ENCODE measurements at places on chromosomes 16 and 17.

- DNase-seq, result no peak
Observed at GRCh38 chr16:12201866-12202265, 225.3 kb downstream of the SNX29 start.

DNA sequence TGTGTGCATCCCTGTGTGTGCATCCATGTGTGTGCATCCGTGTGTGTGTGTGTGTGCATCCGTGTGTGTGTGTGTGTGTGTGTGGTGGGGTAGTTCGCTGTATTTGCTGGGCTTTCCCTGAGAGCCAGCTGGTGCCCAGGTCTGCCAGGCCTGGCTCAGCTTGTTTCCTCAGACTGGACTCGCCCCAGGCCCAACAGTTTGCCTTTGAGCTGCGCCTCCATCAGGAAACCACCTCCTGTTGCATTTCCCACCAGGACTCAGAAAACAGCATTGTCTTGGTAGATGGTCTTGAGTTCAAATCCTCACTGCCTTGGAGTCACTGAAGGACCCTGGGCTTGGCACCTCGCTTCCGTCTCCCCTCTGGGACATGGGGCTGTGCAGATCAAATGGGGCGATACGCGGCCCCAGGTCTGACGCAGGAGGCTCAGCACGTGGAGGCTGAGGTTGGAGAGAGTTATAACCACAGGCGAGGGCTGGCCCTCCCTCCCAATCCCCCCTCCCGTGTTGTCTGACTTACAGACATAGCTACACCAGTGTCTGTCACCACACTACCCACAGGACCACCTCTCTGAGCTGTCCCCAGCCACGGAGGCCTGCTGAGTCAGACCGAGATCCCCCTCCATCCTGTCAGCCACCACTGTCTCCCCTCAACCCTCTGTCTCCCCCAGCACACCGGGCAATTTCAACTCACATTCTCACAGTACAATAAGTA is 4.7 kb downstream of the ITGAE start:
- no peak for DNase-seq

DNA sequence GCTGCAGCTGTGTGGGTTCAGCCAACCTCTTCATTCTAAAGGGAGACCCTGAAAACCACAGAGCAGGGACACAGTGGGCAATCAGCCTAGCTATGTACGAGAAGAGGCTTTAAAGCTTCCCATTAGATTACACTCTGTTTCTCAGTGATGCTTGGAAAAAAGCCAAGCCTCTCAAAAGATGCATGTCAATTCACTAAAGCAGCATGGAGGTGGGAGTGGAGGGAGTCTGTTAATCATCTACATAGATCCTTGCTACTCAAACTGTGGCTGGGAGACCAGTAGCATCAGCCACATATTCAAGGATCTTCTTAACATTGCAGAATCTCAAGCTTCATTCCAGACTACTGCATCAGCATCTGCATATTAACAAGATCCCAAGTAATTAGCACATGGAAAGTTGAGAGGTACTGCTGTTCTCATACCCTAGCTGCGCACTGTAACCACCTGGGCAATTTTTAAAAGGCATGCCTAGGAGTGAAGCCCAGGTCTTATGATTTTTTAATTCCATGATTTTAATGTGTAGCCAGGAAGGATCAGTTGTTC is 305.9 kb downstream of the PMP22 start:
- DNase-seq, result peak; percentile 15

DNA sequence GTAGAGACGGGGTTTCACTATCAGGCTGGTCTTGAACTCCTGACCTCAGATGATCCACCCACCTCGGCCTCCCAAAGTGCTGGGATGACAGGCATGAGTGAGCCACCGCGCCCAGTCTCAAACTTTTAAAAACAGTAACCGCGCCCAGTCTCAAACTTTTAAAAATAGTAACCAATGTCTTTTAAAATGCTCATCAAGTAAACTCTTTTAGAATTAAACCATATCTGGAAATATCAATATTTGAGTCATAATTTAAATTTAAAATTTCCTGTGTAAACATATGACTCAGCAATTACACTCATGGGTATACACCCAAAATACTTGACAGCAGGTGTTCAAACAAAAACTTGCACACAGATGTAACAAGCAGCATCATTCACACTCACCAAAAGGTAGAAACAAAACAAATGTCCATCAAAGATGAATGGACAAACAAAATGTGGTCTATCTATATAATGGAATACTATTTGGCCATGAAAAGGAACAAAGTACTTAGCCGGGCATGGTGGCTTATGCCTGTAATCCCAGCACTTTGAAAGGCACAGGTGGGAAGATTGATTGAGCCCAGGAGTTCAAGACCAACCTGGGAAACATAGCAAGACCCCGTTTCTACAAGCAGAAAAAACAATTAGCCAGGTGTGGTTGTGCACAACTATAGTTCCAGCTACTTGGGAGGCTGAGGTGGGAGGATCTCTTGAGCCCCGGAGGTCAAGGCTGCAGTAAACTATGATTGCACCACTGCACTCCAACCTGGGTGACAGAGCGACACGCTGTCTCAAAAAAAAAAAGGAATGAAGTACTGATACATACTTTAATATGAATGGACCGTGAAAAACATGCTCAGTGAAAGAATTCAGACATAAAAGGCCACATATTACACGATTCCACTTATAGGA is 20.2 kb downstream of the ENPP7 start:
- DNase-seq, result no peak

DNA sequence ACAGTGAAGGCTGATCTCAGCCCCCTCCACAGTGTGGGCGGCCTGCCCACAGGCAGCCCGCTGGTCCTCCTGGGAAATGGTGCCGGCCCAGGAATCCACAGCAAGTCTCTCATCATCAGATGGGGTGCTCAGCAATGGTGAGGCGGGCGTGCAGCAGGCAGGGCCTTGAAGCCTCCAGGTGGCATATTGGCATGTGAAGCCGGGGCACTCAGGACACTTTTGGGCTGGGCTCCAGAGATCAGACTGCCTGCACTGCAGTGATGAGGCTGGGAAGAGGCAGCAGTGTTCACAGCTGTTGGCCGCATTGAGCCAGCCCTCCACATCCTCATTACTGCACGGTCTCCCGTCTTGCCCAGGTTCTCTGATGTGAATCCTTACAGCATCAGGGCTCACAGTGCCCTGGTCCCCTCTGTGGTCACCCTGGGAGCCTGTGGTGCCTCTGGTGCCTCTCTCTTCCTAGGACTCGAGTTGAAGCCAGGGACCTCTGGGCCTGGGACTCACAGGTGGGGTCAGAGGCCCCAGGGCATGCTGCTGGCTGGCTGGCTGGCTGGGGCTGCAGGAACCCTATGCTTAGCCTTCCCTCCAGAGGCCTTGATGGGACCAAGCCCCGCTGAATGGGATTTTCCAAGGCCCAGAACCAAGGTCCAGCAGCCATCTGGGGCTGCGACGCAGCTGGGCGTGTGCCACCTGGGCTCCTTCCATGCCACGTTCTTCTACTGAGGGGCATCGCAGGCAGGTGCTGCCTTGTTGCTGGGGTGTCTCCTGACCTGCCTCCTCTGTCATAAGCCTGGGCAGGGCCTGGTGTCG is 48.6 kb downstream of the TNFRSF13B start:
- DNase-seq, result no peak

- DNase-seq, result no peak
Observed at GRCh38 chr16:56788435-56788834, 58.5 kb downstream of the NUP93 start.

GRCh38 chr16:24996731-24997130 is 18.4 kb downstream of the ARHGAP17 start:
- DNase-seq, result no peak

GRCh38 chr16:14635395-14636165 is 2.8 kb downstream of the BFAR start:
- DNase-seq, result no peak

DNA sequence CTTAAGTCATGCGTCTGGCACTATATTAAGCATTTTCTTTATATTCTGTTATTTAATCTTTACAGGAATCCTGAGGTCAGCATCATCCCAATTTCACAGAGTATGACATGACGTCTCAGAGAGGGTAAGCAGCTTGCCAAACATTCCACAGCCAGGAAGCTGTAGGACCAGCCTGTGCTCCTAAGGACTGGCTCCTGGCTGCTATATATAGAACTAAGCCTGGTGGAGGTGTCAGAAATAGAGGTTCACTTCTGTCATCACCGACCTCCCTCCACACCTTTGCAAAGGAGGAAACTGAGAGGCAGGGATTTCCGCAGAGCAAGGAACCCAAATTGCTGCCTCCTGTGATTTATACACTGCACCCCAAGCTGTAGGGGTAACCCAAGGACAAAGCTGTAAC is 37.9 kb upstream of the NDRG4 start:
- DNase-seq, result no peak

DNA sequence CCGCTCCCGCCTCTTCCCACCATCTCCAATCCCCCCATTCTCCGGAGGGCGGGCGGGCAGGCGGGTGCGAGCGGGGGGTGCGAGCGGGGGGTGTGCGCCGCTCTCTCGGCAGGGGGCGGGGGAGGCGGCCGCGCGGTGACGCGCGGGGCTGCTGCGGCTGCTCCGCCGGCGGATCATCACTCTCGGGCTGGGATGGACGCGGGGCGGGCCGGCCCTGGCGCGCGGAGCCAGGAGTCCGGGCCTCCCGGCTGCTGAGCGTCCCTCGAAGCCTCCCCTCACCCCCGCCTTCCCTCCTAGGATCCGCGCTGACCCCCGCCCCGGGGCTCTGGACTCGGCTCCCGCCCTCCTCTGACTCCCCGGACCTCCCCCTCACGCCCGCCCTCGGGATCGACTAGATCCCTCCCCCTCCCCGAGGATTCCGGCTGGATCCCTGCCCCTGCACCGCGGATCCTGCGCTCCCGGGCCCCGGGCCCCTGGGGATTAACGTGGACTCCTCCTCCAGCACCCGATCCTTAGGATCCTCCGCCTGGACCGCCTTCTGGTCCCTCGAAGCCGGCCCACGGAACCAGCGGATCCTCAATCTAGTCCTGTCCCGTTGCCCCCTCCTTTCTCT is 946 bp upstream of the TMEM256 start:
- DNase-seq, result no peak

DNA sequence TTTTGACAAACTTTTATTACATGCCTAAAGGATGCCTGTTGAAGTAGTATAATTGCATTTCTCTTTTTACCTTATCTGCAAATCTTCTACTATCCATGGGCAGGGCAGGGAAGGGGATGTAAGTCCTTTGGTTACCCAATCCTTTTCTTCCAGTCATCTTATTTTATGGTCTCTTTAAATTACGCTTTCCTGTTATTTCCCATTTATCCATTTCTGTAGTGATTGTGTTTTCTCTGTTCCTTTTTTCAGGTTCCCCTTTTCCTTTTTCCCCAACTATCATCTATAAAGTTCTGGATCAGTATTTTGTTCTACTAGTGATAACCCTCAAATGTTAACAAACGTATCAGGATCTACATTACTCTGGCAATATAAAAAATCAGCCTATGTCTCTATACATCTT is 3.3 kb upstream of the ABCA9 start:
- DNase-seq, result no peak

GRCh38 chr16:15564604-15565339 is 78.2 kb downstream of the MARF1 start:
- no peak for DNase-seq

DNA sequence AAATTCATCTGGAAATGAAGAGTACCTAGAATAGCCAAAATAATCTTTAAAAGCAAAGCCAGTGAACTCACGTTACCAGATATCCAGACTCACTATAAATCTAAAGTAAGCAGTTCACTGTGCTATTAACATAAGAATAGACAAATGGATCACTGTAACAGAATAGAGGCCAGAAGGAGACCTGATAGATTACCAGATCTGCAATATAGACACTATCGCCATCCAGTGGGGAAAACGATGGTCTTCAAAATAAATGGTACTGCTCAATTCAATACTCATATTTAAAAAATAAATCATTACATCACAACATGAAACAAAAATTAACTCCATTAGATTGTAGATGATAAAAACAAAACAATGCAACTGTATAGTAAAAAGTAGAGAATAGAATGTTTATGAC is 158.6 kb upstream of the CDH8 start:
- DNase-seq, result no peak

DNA sequence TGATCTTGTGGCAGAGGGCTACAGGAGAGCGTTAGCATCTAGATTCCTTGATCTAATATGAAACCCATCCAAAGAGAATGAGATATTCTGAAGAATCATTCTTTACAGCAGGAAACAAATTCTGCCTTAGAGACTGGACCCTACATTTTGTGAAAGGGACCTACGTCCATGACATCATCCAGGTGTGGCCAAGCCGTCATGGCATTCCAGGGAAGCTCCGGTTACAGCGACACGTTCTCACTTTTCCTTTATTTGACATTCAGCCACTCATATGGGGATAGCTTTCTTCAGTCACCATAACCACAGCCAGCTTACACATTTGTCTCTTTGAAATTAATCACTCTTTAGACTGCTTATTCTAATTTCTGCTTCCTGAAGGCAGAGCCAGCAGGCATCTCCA is 408.1 kb downstream of the XYLT1 start:
- no peak for DNase-seq

DNA sequence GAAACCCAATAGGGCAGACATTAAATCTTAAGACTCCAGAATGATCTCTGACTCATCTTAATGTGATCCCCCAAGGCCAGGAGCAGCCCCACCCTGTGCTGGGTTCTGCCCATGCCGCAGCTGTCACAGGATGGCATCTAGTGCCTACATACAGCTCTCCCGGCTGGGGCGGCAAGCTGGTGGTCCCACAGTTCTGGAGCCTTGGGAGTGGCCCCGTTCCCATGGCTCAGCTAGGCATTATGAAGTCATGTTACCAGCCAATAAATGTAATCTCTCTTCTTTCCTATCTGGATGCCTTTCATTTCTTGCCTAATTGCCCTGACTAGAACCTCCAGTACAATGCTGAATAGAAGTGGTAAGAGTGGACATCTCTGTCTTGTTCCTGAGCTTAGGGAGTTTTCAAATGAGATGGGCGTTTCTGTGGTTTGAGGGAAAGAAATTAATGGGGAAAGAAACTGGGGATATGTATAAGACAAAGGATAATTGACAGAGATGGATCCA is 95.7 kb upstream of the DNAH17 start:
- DNase-seq, result no peak
